NCI-H510A treated with DMSO at 0.1 percent for 48 hours (cell line): ENCODE measurements at places on chromosomes 6 and 20.

GRCh38 chr6:148599967-148600426, 146.8 kb upstream of the UST start:
- no peak for DNase-seq

- no peak for DNase-seq
Measured at GRCh38 chr6:79543886-79544285, 6.7 kb upstream of the LCA5 start.

GRCh38 chr20:25865715-25866656, 169.3 kb upstream of the ZNF337 start:
- DNase-seq, result peak; percentile 84

GRCh38 chr6:157194643-157195042, 128.7 kb downstream of the TMEM242 start:
- no peak for DNase-seq

- peak; percentile 46 for DNase-seq
Measured at GRCh38 chr6:3228771-3229565, 1.5 kb upstream of the TUBB2B start.

DNA sequence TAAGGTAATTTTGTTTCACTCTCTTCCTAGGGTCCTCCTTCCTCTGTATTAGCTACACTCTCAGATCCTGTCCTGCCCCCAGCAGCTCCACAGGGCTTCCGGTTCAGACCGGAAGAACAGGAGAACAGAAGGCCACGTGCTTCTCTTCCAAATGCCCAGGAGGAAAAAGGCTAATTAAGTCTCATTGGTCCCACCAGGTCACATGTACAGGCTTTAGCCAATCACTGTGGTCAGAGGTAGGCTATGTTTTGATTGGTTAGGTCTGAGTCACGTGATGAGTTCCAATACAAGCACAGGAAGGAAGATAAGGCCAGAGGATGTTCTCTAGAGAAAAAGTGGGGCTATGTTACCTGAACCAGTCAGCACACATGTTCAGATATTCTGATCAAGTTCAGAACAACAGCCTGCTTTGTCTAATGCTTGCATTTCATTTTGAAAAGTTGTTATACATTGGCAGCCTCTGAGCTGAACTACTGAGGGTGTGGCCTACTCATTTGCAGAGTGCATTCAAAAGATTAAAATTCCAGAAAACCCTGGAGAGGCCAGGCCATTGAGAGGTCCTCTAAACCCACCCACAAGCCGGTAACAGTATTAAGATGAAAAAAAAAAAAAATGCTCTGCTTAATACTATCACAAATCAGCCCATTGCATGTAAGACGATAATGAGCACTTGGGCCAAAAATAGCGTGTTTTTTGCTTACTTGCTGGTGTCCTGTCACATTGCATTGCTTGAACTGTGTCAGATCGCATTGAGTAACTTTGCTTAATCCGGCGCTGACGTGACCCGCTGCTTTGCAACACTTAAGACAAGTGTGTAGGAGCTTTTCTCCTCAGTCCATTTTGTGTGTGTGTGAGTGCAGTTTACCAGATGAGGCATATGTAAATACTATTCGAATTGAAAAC, 170.3 kb downstream of the TSHZ2 start:
- no peak for DNase-seq

GRCh38 chr6:98787961-98788360, 46.4 kb upstream of the POU3F2 start:
- no peak for DNase-seq

GRCh38 chr6:34145161-34146020, 496 bp downstream of the GRM4 start:
- peak; percentile 83 for DNase-seq

GRCh38 chr6:168292826-168293225, 26.8 kb downstream of the DACT2 start:
- DNase-seq, result peak; percentile 66

GRCh38 chr6:20364327-20364726, 37.4 kb upstream of the E2F3 start:
- DNase-seq, result no peak

- DNase-seq, result no peak
Measured at GRCh38 chr6:142898927-142899895, 45.8 kb downstream of the HIVEP2 start.

GRCh38 chr6:11430036-11430435, 107.5 kb upstream of the TMEM170B start:
- no peak for DNase-seq

DNA sequence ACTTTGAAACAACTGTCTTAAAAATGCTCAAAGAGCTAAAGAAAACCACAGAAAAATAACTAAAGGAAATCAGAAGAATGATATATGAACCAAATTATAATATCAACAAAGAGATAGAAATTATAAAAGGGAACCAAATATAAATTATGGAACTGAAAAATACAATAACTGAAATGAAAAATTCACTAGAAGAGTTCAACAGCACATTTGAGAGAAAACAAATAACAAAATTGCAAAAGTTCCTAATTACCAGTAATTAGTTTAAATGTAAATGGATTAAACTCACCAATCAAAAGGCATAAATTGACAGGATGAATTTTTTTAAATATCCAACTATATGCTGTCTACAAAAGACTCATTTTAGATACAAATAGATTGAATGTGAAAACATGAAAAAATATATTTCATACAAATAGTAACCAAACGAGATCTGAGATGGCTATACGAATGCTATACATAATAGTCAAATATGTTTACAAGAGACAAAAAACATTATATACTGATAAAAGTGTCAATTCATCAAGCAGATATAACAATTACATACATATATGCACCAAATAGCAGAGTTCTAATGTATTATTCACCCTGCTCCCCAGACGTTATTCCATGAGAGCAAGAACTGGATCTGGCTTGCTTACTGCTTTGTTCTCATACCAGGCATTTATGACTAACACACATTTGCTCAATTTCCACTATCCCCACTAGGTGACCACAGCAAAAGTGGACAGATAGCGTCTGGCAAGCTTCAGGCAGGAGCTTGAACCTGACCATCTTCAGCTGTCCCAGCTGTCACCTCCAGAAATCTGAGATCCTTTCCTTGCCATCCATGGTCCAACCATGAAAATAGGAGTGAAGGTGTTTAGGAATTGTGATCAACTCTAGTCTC, 72.4 kb upstream of the SIRPA start:
- no peak for DNase-seq

DNA sequence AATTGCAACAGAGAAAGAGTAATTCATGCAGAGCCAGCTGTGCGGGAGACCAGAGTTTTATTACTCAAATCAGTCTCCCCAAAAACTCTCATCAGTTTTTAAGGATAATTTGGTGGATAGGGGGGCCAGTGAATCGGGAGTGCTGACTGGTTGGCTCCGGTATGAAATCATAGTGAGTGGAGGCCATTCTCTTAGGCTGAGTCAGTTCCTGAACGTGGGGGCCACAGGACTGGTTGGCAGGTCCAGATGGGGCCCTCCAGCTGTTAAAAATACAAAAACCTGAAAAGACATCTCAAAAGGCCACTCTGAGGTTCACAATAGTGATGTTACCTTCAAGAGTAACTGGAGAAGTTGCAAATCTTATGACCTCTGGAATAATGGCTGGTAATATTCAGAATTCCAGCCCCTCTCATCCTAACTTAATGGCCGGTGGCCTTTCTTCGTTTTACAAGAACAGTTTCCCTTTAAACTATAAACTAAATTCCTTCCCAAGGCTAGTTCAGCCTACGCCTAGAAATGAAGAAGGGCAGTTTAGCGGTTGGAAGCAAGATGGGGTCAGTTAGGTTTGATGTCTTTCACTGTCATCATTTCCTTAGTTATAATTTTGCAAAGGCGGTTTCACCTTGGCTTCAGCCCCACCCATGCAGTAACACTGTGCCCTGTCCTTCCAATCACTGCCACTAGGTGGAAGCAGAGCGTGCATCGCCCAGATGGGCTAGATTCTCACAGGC, 6.8 kb upstream of the MICA start:
- DNase-seq, result peak; percentile 63

- no peak for DNase-seq
Measured at GRCh38 chr6:134553936-134554335, 236.0 kb upstream of the SGK1 start.

- DNase-seq, result no peak
Measured at GRCh38 chr20:39916236-39916765, 772.7 kb downstream of the MAFB start.
